ENCODE measurements at places on chromosomes 6 and 20. TPM values are rescaled to one million over a fixed set of nuclear protein-coding genes. Genes with fewer than 3 reads are reported as not detected.

The DHX16 gene
- 39.2 TPM for total RNA-seq

- no peak for DNase-seq
Observed at GRCh38 chr6:111803371-111803770, 69.9 kb downstream of the FYN start.

The FAM162B gene
- total RNA-seq = 1.5 TPM

DNA sequence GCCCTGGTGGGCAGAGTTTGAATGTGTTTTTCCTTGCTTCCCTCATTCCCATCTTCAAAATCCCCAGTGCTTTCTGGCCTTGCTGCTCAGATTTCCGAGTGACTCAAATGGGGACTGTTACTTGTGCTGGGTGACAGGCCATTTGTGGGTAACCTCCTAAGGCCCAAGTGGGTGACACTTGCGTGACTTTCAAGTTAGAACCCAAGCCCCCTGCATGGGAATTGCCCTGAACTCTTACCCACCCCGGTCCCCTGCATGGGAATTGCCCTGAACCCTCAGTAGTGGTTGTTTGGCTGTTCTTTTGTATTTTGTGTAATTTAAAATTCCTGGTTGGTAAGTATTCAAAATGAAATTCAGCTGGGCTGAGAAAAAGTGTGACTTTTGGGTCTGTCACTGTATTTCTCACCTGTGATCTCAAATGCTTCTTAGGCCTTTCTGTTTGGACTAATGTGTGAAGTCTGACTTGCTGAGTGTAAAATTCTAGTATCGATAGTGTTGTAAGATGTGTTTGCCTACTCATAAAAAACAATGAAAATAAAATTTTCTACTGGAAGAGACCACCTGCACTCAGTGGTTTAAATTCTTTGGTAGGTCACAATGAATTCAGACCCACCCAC, 12.4 kb upstream of the RBM38 start:
- no peak for DNase-seq

The E2F3 gene
- 12.5 TPM for total RNA-seq

The NKAIN2 gene
- total RNA-seq = 1.8 TPM

The KCNB1 gene
- 0.41 TPM for total RNA-seq

- no peak for DNase-seq
Observed at GRCh38 chr6:22558288-22558882, 11.0 kb upstream of the HDGFL1 start.

DNA sequence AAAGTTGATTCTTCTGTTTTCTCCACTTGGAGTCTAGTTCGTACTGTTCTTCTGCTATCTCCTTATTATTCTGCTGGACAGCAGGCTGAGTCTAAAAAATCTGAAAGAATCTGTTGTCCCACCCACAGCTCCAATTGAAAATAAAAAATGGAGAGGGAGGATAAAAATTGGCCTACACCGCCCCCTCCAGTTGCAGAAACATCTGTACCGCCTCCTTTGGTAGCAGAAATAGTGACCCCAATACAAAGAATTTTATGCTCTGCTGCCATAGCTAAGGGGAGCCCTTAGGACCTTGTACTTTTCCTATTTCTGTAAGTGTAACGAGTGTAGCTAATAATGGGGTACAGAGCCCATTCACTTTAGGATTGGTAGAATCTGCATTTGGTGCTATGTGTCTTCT, 4.9 kb upstream of the FKBP1A start:
- peak; percentile 24 for DNase-seq

DNA sequence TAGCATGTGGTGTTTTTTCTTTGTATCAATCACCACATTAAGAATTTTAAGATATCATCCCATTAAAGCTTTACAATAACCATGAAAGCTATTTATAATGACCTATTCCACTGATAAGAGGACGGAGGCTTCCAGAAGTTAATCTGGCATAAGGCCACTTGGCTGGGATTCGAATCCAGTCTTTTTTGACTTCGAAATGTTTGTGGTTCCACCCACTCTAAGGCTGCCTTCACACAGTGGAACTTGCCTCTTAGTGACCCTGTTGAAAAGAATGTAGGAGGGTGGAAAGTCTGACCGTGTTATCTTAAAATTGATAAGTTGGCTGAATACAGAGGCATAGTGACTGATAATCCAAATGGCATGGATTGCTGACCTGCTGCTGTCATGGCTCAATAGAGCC, 959.7 kb downstream of the KIF16B start:
- DNase-seq = no peak

GRCh38 chr6:130670142-130670541, 157.1 kb upstream of the SMLR1 start:
- no peak for DNase-seq

The PTGIS gene
- total RNA-seq = 14.3 TPM

GRCh38 chr6:6466967-6467761, 121.4 kb upstream of the LY86 start:
- DNase-seq = no peak

GRCh38 chr6:43295456-43295855, 2.6 kb upstream of the SLC22A7 start:
- peak; percentile 5 for DNase-seq

DNA sequence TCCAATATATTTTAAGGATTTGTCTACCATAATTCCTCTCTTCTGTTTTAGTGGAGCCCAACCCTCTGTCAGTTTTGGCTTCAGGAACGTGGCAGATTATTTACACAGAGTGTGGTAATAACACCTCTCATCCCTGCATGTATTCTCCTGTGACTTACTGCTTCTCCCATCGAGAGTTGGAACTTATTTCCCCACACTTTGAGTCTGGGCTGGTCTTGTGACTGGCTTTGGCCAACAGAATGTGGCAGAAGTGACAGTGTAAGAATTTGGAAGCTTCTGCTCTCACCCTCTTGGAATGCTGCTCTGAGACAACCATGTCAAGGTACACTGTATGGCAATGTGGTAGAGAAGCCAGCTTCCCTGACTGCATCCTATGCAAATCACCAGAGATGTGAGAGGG, 407.7 kb downstream of the EPM2A start:
- no peak for DNase-seq

- DNase-seq = peak; percentile 72
Observed at GRCh38 chr6:11172501-11173327, 59.8 kb downstream of the NEDD9 start.

The DYNLT1 gene
- total RNA-seq = 67.6 TPM

DNA sequence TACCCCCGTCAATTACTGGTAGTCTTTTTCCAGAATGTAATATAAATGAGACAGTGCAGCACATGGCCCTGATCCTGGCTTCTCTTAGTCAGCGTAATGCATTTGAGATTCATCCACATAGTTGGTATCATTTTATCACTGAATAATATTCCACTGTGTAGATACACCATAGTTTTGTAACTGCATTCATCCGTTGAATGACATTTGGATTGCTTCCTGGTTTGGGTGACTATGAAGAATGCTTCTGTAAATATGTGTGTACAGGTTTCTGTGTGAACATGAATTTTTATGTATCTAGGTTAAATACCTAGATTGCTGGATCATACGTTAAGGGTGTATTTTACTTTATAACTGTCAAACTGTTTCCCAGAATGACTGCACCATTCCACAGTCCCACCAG, 62.6 kb upstream of the STMND1 start:
- DNase-seq = no peak

- DNase-seq = peak; percentile 15
Observed at GRCh38 chr20:14055127-14055742, 59.9 kb downstream of the MACROD2 start.

DNA sequence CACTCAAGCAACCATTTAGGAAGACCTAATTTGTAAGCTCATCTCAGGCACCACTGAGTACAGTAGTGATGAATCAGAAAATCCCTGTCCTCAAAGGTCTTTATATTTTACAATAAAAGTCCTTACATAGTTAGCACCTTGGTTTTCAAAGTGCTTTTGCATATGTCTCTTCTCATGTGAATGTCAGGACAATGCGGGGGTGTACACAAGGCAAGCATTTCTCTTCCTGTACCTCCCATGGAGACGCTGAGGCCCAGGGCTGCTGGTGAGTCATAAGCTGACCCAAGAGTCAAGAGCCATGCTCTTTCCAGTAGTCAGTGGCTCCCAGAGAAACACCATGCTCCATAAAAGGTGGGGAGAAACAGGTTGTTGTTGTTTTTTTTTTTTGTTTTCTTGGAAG, 174.0 kb downstream of the GJA10 start:
- no peak for DNase-seq

DNA sequence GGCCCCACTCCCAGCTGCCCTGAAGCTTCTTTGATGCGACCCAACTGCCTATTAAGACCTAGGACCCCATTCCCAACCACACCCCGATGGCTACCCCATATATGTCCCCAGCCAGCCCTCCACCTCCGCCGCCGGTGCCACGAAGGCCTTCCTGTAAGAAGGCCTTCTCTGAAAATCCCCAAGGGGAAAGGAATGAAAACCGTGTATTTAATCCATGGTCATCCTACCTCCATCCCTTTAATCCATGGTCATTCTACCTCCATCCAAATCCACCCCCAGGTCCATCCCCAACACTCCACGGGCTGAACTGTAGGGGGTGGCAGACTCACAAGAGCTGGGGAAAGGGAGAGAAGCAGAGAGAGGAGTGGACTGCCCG, 545 bp upstream of the VSX1 start:
- peak; percentile 70 for DNase-seq

DNA sequence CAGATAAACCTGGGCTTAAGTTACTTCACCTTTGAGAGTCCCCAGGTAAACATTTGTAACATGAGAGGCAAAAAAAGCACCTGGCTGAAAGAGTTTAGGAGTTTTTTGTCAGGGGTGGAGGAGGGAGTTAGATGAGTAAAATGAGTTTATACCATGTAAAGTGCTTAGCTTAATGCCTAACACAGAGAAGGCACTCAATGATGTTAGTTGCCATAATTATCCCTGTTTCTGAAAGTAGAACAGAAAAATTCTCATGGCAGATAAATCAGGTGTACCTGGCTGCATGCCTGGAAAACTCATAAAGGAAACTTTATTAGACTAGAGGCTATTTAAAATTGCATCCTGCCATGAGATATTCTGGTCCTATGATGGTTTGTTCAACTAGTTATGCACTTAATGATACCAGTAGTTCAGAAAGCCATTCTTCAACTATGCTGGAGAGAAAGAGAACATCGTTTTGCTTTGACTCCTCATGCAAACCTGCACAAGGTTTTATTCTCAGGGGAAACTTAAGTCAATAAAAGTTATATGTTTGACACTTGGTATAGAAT, 40.4 kb downstream of the FBXO5 start:
- no peak for DNase-seq

The CRISP3 gene
- not detected for total RNA-seq

The TMC2 gene
- not detected for total RNA-seq

- DNase-seq = no peak
Observed at GRCh38 chr6:152943260-152943897, 39.5 kb downstream of the FBXO5 start.

The MUC21 gene
- total RNA-seq = not detected

The PI16 gene
- total RNA-seq = not detected

GRCh38 chr6:4384656-4385055, 249.3 kb upstream of the ECI2 start:
- DNase-seq = no peak

DNA sequence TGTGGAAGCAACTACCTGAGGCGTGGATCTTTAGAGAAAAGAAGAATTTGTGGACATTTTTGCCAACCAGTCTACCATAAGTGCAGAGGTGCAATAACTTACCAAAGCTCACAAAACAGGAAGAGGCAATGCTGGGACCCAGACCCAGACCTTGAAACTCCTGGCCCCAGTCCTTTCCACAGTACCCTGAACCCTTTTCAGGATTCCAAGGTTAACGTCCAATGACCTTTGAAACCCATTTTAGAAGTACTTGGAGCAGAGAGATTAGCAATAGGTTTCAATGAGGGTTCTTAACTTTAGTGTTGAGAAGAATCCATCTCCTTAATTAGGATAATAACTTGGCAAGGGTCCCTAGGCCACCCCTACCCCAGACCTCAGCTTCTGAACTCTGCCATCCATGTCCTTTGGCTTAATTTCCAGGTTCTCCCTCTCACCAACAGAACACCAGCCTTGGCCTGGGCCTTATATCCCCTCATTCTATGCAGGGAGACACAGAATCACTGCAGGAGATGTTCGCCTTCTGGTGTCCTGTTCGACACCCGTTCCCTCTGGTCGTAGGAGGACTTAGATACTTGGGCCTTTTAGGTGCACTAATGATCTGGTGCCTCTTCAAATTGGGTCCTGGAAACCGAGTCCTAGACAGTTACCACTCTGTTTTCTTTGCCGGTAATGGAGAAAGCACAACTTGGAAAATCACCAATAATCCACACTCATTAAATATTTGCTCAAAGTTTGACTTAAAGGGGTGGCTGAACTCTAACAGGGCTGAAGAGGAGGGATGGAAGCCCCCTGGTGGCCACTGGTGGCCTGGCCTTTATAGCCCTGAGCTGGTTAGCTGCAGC, 40.6 kb downstream of the ISM1 start:
- DNase-seq = peak; percentile 65

DNA sequence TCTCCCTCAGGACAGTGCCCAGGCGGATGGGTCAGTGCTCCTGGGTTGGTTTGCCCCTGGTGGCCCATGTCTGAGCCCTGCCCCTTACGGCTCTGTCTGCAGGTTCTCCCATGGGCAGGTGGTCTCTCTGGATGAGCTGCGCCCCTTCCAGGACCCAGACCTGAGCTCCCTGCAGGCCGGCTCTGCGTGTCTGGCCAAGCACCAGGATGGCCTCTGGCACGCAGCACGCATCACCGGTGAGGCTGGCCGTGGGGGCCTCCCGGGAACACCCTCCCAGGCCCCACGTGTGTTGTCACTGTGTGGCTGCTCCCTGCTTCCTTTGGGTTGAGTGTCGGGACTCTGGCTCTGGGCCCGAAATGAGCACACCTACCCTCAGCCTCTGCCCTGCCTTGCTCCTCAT, 3.3 kb upstream of the LIME1 start:
- peak; percentile 42 for DNase-seq

The C6orf163 gene
- total RNA-seq = 0.87 TPM

DNA sequence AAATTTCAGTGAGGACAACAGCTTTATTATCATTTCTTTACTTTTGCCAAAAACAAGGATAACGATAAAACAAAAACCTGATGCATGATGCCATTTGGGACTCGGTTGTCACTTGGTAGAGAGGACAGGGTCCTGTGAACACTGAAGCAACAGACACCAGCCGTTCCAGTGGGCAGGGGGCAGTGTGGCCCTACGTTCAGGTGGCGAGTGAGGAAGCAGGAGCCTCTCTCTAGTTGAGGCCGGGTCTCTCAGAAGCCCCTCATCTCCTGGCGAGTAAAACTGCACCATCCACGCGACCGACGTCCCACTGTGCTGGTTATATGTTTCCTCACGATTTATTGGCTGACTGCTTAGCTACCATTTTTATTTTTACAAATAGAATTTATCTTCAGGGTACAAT, 231.6 kb downstream of the THBS2 start:
- peak; percentile 74 for DNase-seq

DNA sequence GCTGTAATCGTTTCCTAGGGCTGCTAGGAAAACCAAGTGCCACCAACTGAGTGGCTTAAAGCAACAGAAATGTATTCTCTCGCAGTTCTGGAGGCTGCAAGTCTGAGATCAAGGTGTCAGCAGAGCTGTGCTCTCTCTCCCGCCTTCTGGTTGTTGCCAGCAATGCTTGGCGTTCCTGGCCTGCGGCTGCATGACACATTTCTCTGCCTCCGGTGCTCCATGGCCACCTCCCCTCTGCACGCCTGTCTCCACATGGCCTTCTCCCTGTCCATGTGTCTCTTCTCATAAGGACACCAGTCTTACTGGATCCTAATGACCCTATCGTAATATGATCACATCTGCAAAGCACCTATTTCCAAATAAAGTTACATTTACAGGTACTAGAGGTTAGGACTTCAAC, 91.7 kb upstream of the AKAP12 start:
- DNase-seq = no peak

- peak; percentile 48 for DNase-seq
Observed at GRCh38 chr6:40322336-40322735, 264.8 kb downstream of the LRFN2 start.

Data from H7 (cell line).